Esophagus mucosa (tissue), 1 donor: ENCODE measurements at places on chromosomes 1 and 21. TPM values are rescaled to one million over a fixed set of nuclear protein-coding genes. Genes with fewer than 3 reads are reported as not detected.

- peak; percentile 89 for ATAC-seq
Measured at GRCh38 chr1:1033009-1033587, 13.2 kb downstream of the AGRN start.

DNA sequence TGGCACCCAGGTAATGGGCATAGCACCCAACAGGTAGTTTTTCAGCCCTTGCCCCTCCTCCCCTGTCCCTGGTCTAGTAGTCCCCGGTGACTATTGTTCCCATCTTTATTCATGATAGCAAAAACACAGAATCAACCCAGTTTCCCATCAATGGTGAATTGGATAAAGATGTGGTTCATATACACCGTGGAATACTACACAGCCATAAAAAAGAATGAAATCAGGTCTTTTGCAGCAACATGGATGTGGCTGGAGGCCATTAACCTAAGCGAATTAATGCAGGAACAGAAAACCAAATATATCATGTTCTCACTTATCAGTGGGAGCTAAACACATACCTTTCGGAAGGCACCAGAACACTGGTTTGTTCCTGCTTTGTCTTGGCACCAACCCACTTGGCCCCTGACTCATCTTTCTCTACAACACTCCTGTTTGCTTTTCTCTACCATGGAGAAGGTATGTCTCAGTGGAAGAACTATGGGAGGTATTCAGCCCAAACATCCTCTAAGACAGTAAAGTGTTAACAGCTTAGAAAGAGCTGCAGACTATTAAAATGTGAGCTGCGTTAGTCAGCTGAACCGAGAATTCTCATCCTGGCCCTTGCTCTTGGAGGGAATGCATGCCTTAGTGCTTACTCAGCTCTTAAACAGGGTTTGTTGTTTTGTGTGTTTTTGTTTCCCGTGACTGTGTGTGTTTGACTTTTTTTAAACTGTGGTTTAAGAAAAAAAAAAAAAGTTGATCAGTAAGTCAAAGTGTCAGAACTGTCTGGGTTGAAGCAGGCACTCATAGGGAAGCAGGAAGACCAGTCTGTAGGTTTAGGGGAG is 203.0 kb downstream of the TOMM20 start:
- peak; percentile 79 for ATAC-seq

DNA sequence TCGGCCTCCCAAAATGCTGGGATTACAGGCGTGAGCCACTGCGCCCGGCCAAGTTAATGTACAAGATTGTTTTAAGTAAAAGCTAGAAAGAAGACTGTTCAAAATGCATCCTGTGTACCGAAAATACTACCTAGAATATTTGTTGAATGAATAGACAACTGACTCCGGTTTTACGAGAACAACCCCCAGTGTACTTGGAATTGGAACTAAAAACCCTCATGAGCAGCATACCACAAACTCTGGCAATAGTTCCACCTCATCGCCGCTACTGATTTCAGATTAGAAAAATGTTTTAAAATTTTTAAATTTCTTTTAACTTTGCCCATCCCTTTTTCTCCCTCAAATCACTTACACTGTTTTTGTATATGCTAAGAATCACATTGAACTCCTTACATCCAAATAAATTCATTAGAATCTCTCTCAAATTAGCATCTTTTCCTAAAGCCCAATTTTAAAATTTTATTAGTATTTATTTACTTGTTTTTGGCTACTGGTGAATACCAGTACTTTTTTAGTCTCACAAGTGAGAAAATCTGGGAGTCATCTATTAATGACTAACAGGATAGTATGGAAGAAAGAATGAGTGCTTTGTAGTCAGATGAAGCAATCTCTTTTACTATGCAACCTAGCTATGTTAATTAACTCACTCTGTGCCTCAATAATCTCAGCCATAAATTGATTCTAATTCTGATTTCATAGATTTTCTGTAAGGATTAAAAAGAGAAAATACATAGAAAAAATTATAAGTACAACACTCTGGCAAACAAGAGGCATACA is 95.1 kb downstream of the GPATCH2 start:
- no peak for ATAC-seq

DNA sequence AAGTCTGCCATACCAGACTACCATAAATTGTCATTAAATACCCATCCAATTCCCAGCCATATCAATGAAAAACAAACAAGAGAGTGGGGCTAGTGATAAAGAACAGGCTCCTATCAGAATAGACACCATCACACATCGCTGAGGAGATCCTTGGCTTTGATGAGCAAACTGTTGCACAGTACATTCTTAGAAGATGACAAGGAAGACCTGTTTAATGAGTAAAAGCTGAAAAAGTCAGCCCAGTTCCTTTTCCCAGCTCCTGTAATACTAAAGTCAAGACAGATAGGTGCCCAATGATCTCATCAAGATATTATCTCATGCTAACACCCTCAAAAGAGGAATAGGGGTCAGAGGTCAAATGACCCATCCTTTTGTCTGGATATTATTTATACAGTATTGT is 164.5 kb upstream of the COA6 start:
- ATAC-seq: no peak

GRCh38 chr1:78607334-78607927 is 12.8 kb upstream of the IFI44L start:
- no peak for ATAC-seq

- ATAC-seq: no peak
Measured at GRCh38 chr1:170134521-170134920, 11.2 kb upstream of the NTMT2 start.

Gene TRIM17
- 1.3 TPM for total RNA-seq

GRCh38 chr21:20443558-20444155 is 554.6 kb upstream of the NCAM2 start:
- no peak for ATAC-seq

GRCh38 chr1:43007377-43008114 is 48.9 kb upstream of the SLC2A1 start:
- ATAC-seq: peak; percentile 87

DNA sequence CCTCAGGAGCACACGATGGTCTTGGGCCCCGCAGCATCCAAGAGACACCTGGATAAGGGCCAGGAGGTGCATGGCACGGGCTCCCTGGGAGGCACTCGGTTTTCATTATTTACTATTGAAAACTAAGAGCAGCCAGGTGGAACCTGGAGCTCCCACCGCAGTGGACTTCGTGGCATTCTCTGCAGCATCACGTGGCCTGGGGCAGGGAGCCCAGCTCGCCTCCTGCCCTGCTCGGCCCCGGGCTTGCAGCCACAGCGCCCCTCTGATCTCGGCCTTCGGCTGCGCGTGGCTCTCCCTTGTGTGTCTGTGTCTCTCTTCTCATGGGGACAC is 121.6 kb downstream of the SIK1 start:
- ATAC-seq: no peak

Gene ERICH3
- not detected for total RNA-seq

DNA sequence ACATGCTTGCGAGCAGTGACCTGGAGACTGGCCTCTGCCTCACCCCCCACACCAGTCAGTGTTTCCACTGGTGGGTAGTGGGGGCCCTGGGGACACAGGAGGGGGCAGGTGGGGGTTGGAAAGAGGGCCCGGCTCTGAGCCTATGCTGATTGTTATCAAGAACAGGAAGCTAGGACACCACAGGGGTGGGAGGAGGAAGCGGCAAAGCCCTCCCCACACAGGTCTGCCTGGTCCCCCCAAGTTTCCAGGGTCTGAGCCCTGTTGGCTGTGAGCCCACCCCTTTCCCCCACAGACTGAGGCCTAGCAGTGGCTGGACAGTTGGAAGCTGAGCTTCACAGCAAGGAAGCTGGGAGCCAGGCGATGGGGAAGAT is 1.6 kb upstream of the PTPN7 start:
- ATAC-seq: no peak

DNA sequence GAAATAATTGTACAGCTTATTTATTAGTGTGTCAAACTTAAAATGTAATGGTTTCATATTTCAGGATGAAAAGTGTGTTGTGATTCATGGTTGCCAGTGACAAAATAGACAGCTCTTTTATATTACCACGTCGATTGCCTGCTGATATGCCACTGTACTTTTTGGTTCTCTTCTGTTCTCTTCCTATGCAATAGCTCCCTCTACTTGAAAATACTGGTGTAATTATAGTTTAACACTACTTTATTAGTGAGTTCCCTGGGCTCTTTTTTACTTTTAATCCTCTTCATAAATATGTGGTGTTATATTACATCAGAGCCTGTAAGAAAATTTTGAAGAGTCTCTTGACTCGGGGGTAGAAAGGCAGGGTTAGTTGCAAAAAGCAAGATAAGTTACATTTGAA is 111.3 kb downstream of the PATJ start:
- ATAC-seq: no peak

GRCh38 chr1:227424159-227424680 is 105.9 kb upstream of the CDC42BPA start:
- no peak for ATAC-seq

Gene TRIM46
- 0.12 TPM for total RNA-seq

- no peak for ATAC-seq
Measured at GRCh38 chr1:16014509-16015482, 3.0 kb downstream of the HSPB7 start.

GRCh38 chr1:222680080-222680479 is 32.2 kb downstream of the AIDA start:
- no peak for ATAC-seq

- no peak for ATAC-seq
Measured at GRCh38 chr21:42297377-42297776, 17.8 kb downstream of the TFF3 start.

- ATAC-seq: no peak
Measured at GRCh38 chr1:169707912-169708604, 3.4 kb downstream of the SELL start.

Gene UTS2
- not detected for total RNA-seq

Gene TNFRSF14
- total RNA-seq: 12.0 TPM

DNA sequence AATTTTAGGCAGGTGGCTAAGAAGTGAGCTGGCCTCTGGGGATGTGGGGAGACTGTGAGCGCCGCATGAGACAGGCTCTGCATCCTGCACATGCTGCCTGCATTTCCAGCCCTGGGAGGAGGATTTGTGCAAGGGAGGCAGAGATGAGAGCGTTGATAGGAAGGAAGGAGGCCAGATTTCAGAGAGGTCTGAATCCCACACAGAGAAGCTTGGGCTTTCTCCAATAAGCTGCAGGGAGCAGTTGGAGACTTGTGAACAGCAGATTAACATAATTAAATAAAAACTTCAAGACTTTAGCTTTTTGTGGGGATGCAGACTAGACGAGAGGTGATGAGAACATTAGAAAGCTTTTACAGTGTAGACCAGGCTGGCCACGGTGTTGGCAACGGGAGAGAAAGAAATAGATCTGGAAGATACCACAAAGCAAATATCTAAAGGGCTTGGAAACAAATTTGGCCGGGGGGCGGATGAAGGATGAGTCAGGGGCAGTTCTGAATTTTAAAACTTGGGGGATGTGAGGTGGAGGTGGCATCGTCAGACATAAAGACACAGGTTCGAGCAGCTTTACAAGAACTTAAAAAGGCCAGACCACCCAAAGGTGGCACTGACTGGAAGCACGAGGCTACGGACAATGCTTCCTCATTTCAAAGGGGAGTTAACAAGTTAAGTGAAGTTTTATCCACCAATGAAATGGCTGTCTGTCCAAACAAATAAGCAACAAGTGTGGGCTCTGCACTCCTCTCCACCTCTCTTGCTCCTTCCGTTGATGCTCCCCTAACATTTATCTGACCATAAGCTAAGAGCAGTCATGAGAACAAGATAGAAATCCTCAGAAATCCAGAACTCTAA is 57.0 kb downstream of the HIVEP3 start:
- ATAC-seq: no peak

DNA sequence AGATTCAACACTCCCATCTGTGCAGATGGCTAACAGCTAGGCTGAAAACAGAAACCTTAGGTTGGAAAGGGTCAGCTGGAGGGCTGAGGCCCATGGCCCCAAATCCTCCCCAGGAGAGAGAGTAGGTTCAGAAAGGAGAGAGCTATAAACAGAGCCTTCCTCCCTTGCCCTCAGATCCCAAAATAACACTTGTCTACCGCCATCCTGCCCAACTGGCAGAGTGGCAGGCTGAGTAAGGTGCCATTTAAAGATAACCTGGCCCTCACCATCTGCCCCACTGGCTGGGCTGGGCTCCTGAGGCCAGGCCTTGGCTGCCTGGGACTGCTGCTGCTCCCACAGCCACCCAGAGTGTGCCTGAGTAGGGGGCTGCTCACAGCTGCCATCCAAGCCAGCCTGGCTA is 4.3 kb upstream of the SHISA4 start:
- no peak for ATAC-seq

Gene GUCA2A
- total RNA-seq: not detected

Gene GFI1
- 0.24 TPM for total RNA-seq

DNA sequence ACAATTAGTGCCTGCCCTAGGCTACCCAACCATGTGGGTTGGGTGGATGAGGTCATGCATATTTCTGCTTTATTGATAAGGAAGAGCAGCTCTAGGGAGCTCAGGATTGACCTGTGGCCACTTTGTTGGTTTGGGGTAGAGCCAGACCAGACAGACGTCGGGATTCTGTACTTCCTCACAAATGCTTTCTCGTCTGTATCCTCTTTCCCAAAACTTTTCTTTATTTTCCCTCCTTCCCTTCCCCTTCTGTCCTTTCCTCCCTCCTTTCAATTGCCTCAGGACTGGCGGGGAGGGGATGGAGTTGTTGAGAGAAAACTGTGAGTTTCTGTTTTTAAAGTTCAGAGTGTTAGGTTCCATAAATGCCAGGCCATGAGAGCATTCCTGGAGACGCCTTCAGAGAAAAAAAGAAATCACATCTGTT is 68.0 kb downstream of the UCK2 start:
- ATAC-seq: no peak

DNA sequence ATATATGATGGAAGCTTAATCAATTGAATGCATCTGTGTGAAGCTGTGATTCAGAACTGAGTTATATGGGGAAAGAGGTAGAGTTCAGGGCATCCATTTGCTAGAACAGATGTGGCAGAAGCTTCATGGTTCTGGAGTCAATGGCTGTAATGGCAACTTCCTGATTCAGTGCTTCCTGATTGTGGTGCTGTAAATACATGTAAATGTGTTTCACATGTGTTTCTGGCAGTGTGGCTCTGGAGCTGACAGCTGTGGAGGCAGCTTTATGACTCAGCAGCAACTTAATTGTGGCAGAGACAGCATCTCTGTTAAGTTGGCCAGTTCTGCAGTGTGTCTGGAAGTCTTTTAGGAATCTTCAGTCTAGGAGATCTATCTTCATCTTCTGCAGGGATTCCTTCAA is 226.6 kb upstream of the ZRANB2 start:
- no peak for ATAC-seq

DNA sequence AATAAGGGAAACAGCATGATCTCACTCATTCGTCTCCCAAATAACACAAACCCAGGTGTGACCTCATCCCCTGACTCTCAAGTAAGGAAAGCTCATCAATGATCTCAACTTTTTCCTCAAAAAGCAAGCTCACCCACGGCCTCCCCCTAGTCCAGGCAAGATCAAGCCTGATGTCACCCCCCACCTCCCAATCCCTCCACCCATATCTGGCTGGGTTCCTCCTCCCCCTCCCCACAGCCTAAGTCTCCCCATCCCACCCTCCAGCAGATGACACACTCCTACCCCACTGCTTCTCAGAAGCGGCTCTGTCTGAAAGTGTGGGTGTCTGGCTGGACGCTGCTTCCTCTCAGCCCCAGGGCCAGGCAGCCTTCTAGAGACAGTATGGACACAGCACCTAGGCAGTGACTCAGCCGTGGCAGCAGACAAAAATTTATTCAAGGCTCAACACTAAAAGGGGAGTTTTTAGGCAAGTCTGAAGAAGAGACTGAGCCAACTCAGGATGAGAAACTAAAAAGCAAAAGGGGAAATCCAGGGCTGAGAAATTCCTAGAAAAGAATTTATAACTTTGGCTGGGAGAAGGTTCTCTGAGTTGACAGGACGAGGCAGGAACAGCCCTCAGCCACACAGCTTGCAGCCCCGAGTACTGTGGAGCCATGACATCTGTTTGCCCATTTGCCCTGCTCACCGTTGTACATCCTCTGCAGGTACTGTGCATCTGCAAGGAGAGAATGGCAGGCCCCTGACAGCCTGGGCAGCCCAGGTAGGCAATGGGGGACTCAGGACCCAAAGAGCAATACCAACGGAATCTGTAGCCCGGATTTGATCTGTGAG is 81.6 kb upstream of the LRRC8D start:
- ATAC-seq: peak; percentile 48
